ENCODE measurements at places on chromosomes 2 and 18.

- DNase-seq: peak; percentile 63
These were observed 109.3 kb upstream of the STON1 start for GRCh38 chr2:48420512-48421197.

- DNase-seq: no peak
These were observed 134.4 kb downstream of the L3MBTL4 start for GRCh38 chr18:6280211-6280743.

GRCh38 chr18:29378651-29379136, 1201.8 kb upstream of the CDH2 start:
- DNase-seq: no peak

DNA sequence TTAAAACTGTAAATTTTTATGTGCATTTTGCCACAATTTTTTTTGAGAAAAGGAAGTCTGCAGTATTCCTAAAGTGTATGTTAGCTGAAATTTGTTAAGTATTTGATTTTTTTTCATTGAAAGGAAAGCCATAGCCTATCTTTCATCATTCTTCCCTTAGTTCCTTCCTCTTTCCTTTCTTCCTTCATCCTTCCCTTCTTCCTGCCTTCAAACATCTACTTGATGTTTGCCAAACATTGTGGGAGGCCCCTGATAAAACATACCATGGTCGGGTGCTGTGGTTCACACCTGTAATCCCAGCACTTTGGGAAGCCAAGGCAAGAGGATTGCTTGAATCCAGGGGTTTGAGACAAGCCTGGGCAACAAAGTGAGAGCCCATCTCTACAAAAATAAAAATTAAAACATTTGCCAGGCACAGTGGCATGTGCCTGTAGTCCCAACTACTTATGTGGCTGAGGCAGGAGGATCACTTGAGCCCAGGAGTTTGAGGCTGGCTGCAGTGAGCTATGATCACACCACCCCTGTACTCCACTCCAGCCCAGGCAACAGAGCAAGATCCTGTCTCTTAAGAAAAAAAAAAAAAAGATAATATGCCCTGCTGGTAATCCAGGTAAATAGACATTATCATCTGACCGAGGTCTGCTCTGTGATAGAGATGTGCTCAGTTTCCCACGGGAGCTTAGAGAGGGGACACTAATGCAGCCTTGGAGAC, 278.4 kb upstream of the STON1 start:
- no peak for DNase-seq

- DNase-seq: no peak
These were observed 199.8 kb downstream of the MYT1L start for GRCh38 chr2:2131075-2131789.

GRCh38 chr2:70630761-70631160, 77.1 kb upstream of the TGFA start:
- no peak for DNase-seq

- no peak for DNase-seq
These were observed 13.1 kb upstream of the PLEK start for GRCh38 chr2:68351997-68352396.

GRCh38 chr2:212901604-212902275, 249.7 kb downstream of the IKZF2 start:
- DNase-seq: no peak

GRCh38 chr2:64295326-64296139, 151.3 kb upstream of the PELI1 start:
- no peak for DNase-seq

DNA sequence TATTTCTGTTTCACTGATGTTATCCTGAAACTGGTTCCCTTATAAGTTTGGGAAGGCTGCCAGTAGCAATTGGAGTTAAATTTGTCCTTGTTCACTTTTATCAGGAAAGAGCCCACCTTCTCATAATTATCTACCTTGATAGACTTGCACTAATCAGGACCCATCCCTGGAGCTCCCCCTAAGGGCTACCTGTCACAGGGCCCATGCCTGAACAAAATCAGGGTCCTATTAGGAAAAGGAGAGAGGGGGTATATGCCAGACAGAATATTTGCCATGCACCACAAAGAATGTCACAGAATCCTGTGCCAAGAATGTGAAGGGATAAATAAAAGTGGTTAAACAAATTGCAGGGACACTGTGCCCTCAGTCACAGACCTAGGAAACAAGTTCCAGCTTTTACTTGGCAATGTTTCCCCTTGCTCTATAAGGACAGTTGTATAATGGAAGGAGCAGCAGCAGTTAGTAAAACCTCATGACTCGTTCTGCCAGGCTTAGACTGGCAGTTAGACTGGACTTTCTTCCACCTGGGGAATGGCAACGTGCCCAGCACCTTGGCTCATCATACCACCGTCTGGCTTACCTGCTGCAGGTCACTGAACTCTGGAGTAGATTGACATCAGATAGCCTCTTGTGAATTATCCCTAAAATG, 32.3 kb upstream of the VWC2L start:
- no peak for DNase-seq
